Right lobe of liver (tissue), 6 donors: ENCODE measurements at places on chromosomes 11 and 22. TPM values are rescaled to one million over a fixed set of nuclear protein-coding genes. Genes with fewer than 3 reads are reported as not detected.

The RPUSD4 gene
- 16.5 TPM for total RNA-seq

The MISFA gene
- total RNA-seq, result not detected

The SCGB1C1 gene
- total RNA-seq, result not detected

The KRTAP5-7 gene
- 3.9 TPM for total RNA-seq

- H3K36me3 ChIP-seq, result no peaks in the 10 kb centered on the region
- no peaks in the 10 kb centered on the region for H3K27me3 ChIP-seq
- no peak for DNase-seq
- no peak overlapping the region for H3K27ac ChIP-seq
- H3K4me1 ChIP-seq, result peaks cover 47% of the 10 kb centered on the region
These were observed 18.1 kb downstream of the TOM1 start for GRCh38 chr22:35317680-35318290.

DNA sequence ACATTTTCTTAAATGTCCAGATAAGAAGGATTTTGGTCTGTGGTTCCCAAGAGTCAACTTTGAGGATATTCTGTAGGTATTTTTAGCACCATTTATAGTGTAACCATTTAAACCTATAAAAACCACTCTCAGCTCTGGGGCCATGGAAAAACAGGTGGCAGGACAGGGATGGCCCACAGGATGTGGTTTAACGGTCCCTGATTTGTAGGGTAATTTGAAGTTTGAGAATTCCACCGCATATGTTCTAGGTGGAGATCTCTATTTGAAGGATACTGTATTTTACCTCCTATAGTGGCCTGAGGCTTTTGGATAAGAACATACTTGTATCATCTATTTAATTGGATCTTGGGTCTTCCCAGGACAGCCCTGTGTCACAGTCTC is 62.4 kb upstream of the IGLL5 start:
- no peaks in the 10 kb centered on the region for H3K4me1 ChIP-seq
- H3K4me3 ChIP-seq, result no peak overlapping the region
- no peak for DNase-seq
- H3K27ac ChIP-seq, result no peak overlapping the region
- H3K36me3 ChIP-seq, result no peaks in the 10 kb centered on the region

GRCh38 chr11:70712471-70712870 is 314.1 kb downstream of the CTTN start:
- no peak overlapping the region for H3K4me3 ChIP-seq
- no peaks in the 10 kb centered on the region for H3K36me3 ChIP-seq
- no peaks in the 10 kb centered on the region for H3K4me1 ChIP-seq
- H3K27me3 ChIP-seq, result no peaks in the 10 kb centered on the region

GRCh38 chr11:9399466-9399865 is 15.0 kb downstream of the IPO7 start:
- no peaks in the 10 kb centered on the region for H3K4me1 ChIP-seq
- no peaks in the 10 kb centered on the region for H3K27me3 ChIP-seq
- H3K4me3 ChIP-seq, result no peak overlapping the region
- no peaks in the 10 kb centered on the region for H3K36me3 ChIP-seq
- no peak overlapping the region for H3K27ac ChIP-seq

- no peak for DNase-seq
- no peaks in the 10 kb centered on the region for H3K4me1 ChIP-seq
- H3K27ac ChIP-seq, result no peak overlapping the region
- H3K27me3 ChIP-seq, result no peaks in the 10 kb centered on the region
- no peak overlapping the region for H3K4me3 ChIP-seq
These were observed 305.5 kb upstream of the ISX start for GRCh38 chr22:34760276-34761008.

GRCh38 chr11:63847363-63847762 is 8.5 kb downstream of the MARK2 start:
- no peaks in the 10 kb centered on the region for H3K27me3 ChIP-seq
- DNase-seq, result no peak
- no peaks in the 10 kb centered on the region for H3K36me3 ChIP-seq
- no peaks in the 10 kb centered on the region for H3K4me1 ChIP-seq

GRCh38 chr11:67265633-67266448 is 432 bp upstream of the GRK2 start:
- peak; percentile 83 for DNase-seq
- no peaks in the 10 kb centered on the region for H3K36me3 ChIP-seq
- no peak overlapping the region for H3K4me3 ChIP-seq

DNA sequence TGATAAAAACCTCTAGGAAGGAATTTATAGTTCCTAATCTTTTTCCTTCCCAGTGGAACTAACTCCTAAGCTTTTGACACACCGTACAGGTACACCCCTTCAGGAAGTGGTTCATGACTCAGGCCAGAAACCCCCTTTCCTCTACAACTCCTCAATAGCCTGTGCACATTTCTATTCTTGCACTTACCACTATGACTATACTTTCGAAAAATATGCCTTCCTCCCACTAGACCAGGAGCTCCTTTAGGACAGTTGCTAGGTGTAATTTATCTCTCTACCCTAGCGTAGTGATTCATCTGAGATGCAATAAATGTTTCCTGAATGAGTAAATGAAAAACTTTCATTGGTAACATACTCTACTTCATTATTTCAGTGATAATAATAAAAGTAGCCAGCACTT is 14.5 kb downstream of the MAP6 start:
- H3K36me3 ChIP-seq, result no peaks in the 10 kb centered on the region
- H3K27ac ChIP-seq, result no peak overlapping the region
- H3K27me3 ChIP-seq, result no peaks in the 10 kb centered on the region
- no peak overlapping the region for H3K4me3 ChIP-seq
- DNase-seq, result no peak
